ENCODE measurements at places on chromosomes 16 and 17.

- no peak for DNase-seq
Measured at GRCh38 chr16:54353097-54353496, 66.5 kb upstream of the IRX3 start.

GRCh38 chr16:19115148-19116021 is 1.6 kb downstream of the ITPRIPL2 start:
- DNase-seq, result no peak

GRCh38 chr17:43702637-43703036 is 40.9 kb upstream of the MEOX1 start:
- peak; percentile 31 for DNase-seq

- no peak for DNase-seq
Measured at GRCh38 chr16:25625620-25626019, 66.1 kb upstream of the HS3ST4 start.

GRCh38 chr16:24999856-25000461 is 15.2 kb downstream of the ARHGAP17 start:
- DNase-seq, result no peak

Data from EL (cell line).